ENCODE measurements at places on chromosomes 7 and 10.

- no peak for DNase-seq
Observed at GRCh38 chr10:126521399-126521798, 133.1 kb upstream of the ADAM12 start.

DNA sequence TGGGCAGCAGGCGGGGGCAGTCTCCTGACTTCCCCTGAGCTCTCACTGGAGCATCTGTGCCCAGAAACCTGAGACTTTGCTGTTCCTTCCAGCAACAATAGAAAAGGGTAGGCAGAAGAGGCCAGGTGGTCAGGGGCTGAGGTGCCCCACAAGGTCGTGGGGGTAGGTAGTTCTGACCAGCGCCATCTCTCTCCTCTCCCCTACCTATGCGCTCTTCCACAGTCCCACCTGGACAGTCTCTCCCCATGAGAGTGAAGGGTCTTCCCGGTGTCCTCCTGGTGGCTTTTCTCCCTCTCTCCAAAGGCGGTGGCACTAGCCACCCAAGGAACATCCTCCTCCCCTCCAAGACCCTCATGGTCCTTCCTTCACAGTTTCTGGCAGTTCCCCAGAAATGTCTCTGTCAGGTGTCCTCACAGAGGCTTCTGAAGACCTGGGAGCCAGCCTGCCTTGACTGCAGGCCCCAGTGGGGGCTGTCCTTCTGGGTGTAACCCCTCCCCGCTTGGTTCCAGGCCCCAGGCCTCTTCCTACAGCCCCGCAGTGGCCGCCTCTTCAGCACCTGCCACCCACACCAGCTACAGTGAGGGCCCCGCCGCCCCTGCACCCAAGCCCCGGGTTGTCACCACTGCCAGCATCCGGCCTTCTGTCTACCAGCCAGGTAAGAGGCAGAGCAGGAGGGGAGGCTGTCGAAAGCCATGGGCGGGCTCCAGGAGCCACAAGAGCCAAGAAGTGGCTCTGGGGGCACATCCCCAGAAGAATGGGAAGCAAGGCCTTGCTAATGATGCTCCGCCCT, 41.3 kb downstream of the LDB3 start:
- no peak for DNase-seq

- DNase-seq: no peak
Observed at GRCh38 chr10:44193567-44194220, 191.2 kb downstream of the CXCL12 start.

GRCh38 chr7:20624666-20625385, 9.4 kb downstream of the ABCB5 start:
- DNase-seq: no peak

DNA sequence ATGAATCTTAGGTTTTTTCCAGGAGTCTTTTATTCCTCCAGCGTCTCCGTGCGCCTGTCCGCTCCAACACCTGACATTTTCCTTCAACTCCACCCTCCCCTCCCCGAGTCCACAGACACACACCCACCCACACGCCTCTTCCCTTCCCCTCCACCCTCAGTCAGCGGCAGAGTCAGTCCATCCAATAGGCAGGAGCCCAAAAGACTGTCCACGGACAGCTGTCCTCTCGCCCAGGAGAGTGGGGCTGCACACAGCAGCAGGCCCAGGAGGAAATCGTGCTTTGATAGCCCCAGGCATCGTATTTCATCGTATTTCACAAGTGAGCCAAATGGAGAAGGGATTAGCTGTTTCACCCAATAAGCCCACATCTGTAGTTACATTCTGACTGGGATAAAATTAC, 285.1 kb downstream of the ZEB1 start:
- no peak for DNase-seq
